ENCODE measurements at places on chromosomes 3 and 15.

- no peak for DNase-seq
Measured at GRCh38 chr3:114481113-114481512, 187.3 kb downstream of the TIGIT start.

- no peak for DNase-seq
Measured at GRCh38 chr15:98077186-98077585, 116.7 kb downstream of the ARRDC4 start.

DNA sequence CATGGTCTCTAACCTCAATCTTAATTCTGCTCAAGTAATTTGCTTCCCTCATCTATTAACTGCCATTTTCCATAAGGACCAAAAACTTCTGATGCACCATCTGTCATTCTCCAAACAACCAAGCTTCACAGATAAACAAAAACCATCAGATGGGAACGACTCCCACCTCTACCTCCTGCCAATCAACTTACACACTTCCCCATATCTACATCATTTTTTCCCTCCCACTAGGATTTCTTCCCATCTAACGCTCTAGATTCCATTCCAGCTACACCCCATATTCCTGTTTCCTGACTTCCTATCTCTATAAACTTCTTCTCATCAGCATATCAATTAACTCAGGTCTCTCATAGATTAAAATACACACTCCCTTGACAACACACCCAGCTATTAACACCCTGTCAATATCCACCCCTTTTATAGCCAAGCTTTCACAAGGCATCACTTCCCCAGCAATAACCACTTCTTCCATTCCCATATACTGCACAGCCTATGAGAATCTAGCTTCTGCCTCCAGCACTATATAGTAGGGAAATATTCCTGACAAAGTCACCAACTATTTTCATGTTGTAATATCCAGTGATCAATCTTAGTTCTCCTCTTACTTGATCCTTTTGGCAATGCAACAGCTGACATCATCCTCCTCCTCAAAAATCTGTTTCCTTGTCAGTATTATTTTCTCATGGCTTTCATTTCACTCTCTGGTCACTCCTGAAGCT lies 39.2 kb downstream of the SNX4 start:
- DNase-seq = no peak

- no peak for DNase-seq
Measured at GRCh38 chr15:78810003-78810361, 1.3 kb downstream of the ADAMTS7 start.

- no peak for DNase-seq
Measured at GRCh38 chr3:184461219-184461618, 81.4 kb downstream of the CHRD start.

- DNase-seq = no peak
Measured at GRCh38 chr3:144556392-144556791, 584.8 kb downstream of the DIPK2A start.

- DNase-seq = no peak
Measured at GRCh38 chr3:193852901-193853300, 259.9 kb downstream of the OPA1 start.

GRCh38 chr3:108661699-108662098 lies 72.2 kb downstream of the DZIP3 start:
- no peak for DNase-seq

DNA sequence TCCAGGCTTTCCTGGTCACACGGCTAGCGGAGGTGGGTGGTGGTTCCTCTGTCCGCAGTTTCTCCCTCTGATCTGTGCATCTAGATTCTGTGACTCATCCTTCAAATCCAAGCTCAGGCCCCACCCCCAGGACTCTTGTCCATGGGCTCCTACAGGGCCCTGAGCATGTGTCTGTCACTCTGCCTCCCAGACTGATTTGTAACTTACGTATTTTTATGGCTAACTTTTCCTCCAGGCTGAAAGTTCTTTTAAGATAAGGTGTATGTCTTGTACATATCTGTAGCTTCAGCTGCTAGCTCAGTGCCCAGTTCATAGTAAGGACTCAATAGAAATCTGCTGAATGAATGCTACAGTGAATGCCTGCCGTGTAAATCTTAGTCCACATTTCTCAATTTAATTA lies 8.0 kb downstream of the ESYT3 start:
- DNase-seq = no peak

DNA sequence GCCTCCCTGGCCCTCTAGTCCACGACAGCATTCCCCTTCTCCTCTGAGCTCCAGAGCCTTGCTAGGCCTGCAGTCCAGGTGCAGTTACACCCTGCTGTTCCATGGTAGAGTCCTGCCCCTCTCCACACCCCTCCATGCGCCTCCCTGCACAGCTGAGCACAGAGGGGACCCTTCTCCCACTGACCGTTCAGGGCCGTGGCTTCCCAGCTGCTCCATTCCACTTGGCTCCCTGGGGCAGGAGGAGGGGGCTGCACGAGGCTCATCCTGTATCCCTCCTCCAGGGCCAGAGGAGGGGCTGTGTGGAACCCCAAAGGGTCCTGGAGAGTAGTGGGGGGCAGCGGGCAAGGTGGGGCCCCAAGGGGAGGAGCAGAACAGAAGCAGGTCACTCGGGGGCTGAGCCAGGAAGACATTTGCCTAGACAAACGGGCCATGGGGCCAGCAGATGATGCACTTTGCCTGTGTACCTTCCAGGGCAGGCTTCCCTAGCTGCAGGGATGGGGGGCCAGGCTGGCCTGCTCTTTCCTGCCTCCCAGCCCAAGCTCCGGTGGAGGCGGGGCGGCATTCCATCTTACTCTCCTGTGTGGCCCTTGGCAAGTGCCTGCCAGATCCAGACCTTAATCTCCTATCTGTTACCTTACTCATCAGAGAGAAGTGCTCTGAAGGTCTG lies 20.7 kb upstream of the GOLGA6C start:
- DNase-seq = no peak

DNA sequence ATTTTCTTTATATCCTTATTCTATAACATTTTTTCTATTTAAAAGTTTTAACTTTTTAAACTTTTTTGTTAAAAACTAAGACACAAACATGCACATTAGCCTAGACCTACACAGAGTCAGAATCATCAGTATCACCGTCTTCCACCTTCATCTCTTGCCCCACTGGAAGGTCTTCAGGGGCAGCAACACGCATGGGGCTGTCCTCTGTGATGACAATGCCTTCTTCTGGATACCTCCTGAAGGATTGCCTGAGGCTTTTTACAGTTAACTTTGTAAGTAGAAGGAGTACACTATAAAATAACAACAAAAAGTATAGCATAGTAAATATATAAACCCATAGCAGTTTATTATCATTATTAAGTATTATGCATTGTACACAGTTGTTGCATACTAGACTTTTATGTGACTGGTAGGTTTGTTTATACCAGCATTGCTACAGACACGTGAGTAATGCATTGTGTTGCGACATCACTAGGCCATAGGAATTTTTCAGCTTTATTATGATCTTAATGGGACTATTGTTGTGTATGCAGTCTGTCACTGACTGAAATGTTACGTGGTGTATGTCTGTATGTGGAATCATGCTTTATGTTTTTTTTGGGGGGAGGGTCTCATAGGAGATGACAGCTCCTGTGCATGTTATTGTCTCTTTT lies 18.2 kb downstream of the ATP1B3 start:
- no peak for DNase-seq

GRCh38 chr3:71001303-71001830 lies 582.2 kb downstream of the FOXP1 start:
- DNase-seq = no peak

DNA sequence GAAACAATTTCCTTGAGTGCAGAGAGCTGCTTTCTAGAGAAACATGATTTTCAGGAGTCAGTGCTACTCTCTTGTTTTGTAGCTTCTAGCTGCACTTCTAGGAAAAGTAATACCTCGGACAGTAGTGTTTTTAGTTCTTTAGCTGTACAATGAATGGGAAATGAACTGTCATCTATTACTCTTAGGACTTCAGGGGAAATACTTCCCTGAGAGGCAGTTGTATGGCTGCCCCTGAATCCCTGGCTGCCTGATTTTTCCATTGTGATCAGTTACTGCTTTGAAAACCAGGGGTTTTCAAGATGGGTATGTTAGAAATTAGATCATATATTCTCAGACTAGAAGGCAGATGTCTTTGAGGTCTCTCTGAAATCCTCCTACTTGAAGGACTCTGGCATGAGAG lies 200.3 kb upstream of the SEMA6D start:
- no peak for DNase-seq

GRCh38 chr3:12503126-12503957 lies 19.1 kb downstream of the TSEN2 start:
- DNase-seq = no peak

DNA sequence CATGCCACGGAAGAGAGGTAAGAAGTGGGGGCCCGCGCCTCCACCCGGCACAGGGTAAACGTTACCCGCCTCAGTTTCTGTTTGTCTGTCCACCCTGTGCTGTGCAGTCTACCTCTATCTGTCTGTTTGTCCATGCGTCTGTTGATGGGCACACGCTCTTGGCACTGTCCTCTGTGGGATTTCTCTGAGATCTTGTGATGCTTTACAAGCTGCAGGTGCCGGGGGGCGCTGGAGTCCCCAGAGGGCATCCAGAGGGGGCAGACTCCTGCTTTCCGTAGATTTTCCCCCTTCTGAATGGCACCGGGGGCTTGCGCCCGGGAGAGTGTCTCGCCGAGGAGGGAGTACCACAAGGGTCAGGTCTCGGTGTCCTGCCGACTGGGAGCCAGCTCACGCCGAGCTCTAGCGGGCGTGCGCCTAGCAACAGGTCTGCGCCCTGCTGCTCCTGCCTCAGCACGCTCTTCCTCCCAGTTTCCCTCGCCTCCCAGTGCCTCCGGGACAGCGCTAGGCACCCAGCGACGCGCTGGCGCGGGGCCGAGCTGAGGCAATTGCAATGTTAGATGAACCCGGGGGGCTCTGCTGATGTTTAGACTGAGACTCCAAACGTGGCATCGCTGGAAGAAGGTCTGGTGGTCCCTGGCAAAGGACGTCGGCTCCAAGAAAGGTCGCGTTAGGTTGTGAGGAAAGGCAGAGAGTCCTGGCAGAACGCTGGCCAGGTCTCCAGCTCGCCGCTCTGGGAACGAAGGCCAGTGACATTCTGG lies 667 bp downstream of the CEMIP start:
- peak; percentile 77 for DNase-seq

DNA sequence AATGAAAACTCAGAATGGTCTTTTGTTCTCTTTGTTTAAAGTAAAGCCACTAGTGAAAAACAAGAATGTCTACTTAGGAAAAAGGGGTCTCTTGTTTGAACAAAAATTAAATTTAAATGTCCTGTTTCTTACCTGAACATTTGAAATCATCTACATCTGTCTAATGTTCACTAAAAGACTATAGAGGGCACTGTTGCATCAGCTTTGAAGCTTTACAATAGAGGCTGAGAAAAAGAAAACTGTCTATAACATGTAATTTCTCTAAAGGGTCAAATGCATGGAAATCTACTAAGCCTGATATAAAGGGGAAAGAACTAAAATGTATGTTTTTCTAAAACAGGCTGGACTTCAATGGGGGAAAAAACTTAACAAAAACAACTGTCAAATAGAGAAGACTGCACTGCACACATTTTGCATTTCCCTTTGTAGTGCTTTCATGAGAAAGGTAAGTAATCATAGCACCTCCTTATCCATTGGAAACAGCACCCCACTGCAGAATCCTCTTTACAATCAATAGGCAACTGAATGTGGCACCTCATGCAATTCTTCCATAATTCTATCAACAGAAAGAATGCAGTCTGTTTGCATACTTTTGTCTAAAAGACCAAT lies 26.3 kb downstream of the DPH6 start:
- DNase-seq = peak; percentile 16

GRCh38 chr3:130850044-130850797 lies 43.7 kb upstream of the ATP2C1 start:
- peak; percentile 64 for DNase-seq

DNA sequence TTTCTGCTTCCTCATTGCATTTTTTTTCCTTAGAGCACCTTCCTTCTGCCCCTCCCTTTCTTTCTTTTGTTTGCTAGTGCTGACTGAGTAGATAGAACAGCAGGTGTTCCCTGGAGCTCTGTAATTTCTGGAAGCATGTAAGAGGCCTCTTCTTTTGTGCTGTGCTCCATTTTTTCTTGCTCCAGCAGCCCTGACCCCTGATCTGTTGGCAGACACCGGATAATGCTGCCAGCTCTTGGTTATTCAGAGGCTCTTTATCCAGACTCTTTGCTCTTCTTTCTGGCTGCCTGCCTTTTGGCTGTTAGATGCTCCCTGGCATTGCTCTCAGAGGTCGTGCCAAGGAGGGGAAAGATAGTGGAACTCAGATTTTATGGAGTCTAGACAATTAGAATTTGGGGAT lies 104.4 kb upstream of the RBMS3 start:
- DNase-seq = peak; percentile 2

GRCh38 chr3:42443819-42444436 lies 33.5 kb upstream of the LYZL4 start:
- DNase-seq = peak; percentile 60

DNA sequence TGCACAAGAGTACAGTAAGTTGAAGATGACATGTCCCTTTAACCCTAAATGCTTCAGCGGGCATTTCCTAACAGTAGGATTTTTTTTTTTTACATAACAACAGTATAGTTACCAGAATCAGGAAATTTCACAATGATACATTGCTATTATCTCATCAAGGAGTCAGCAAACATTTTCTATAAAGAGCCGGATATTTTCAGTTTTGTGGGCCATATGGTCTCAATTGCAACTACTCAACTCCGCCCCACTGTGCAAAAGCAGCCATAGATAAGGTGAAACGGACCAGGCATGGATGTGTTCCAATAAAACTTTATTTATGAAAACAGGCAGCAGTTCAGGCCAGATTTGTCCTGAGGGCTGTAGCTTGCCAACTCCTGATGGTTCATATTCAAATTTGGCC lies 130.6 kb downstream of the SMAD6 start:
- DNase-seq = no peak

DNA sequence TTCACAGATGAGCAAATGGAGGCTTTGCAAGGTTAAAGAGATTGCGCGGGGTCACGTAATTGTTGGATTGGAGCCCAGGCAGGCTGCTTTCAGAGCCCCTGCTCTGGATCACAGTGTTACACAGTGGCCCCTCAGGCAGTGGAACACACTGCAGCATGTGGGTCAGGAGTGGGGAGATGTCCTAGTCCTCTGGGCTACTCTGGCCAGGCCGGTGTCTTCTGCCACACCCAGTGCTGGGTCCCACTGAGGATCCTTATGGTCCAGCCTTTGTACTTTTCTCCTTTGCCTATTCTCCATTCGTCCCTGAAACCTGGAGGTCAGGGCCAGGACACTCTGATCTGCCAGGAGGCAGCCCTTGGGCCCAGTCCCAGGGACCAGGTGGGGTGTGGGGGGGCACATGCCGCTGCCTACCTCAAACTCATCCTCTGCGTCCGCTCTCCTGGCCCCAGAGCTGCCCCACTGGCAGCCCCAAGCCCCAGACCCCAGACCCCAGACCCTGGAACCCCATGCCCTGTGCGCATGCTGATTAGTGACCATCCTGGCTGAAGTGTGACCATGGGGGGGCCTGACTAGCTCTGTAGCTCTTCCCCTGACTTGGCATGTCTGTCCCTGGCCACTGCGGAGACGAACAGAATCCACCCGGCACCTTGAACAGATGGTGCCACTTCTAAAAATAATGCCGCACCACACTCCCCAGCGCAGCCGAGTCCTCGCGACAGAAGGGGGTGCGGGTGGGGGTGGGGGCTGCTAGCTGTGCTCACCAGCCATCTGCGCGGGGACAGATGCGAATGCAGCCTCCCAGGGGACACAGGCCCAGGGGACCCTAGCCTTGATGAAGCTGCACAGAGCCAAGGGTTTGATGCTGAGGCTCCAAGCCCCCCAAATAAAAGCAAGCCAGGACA lies 41.6 kb downstream of the ATP2B2 start:
- no peak for DNase-seq

Data from NCI-H146 (cell line).